ENCODE measurements at places on chromosomes 16 and 17.

GRCh38 chr16:11372073-11372828 lies 27.0 kb downstream of the RMI2 start:
- no peak for DNase-seq

DNA sequence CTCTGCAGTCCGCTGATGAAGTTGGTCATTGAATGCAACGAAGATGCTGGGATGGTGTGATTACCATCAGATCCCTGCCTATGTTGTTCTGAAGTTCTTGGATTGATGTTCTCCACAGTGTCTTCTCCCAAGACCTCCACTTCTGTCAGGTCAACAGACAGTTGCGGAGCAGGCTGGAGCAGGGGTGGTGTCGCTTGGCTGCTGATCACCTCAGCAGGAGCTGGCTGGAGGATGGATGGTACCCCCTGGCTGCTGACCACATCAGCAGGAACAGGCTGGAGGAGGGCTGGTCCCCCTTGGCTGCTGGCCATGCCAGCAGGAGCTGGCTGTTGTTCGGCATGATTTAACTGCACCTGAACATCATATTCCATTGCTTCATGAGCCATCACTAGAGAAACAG lies 5.6 kb downstream of the RFWD3 start:
- no peak for DNase-seq

DNA sequence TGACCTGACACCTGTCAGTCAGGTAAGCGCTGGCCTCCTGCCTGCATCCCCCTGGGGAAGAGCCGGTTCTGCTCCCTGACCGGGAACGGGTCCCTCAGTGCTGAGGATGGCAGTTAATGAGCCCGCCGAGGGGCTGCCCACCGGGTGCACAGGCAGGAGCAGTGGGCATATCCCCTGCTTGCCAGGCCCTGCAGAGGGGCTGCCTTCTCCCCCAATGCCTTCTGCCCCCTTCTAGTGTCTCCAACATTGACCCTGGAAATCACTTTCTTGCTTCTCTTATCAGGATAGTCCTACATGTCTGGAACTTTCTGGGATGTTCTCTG lies 388.5 kb downstream of the SEC14L1 start:
- DNase-seq = no peak

DNA sequence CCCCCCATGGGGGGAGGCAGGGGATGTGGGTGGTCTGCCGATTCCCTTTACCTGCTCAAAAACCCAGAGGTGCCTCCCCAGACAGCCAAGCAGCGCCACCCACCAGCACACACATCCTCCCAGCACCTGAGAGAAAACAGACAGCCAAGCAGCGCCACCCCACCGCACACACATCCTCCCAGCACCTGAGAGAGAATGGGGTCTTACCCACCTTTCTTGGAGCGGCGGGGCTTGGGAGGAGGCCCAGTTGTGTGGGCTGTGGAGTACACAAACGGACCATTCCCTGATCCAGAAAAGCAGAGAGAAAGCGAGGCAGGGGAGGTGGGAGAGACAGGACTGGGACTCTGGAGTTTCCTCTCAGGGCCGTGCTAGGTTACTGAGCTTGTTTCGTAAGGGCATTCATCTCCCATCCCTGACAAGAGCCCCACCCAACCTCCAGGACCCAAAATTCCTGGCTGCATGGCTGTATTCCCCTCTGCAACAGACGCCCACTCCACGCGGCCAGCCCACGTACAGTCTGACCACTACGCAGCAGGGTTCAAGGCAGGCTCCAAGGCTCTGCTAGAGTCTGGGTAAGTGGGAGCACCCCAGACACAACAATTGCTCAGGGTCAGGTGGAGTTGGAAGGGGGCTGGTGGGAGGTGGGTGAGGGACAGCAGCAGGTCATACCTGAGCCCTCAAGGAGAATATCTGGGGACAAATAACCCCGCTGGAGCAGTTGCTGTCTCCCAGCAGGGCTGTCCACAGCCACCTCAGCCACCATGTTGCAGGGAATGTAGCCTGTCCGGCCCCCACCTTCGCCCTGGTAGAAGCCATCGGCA lies 22.3 kb downstream of the TSPOAP1 start:
- no peak for DNase-seq

- DNase-seq = no peak
These were observed 42.4 kb downstream of the SYT17 start for GRCh38 chr16:19210280-19210924.

- DNase-seq = no peak
These were observed 17.0 kb upstream of the TMEM132E start for GRCh38 chr17:34562387-34562786.

DNA sequence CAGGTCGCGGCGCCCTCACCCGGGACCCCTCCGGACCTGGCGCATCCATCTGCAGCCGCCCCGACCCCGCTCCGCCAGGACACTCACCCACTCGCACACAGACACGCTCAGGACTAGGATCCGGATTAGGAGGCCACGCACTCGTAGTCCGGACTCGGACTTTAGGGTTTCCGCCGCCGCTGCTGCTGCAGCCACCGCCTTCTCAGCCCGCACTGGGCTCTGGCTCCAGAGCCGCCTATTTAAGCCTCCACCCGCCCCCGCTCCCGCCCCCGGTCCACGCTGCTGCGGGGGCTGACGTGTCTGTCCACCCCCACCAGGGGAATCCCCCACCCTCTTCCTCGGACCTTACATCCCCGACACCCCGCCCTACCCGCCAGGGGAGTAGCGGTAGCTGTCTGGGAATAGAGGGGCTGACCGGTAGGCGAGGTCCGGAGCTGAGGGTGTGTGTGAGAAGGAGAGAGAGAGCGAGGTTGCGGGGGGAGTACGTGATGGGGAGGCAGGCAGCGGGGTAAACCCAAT lies at the start of gene RRAD:
Gene RRAD, minus strand, starts transcription at position 214 of the 519 bp plus-strand sequence. CDS start 356 bp downstream, outside the sequence.
- no peak for DNase-seq

DNA sequence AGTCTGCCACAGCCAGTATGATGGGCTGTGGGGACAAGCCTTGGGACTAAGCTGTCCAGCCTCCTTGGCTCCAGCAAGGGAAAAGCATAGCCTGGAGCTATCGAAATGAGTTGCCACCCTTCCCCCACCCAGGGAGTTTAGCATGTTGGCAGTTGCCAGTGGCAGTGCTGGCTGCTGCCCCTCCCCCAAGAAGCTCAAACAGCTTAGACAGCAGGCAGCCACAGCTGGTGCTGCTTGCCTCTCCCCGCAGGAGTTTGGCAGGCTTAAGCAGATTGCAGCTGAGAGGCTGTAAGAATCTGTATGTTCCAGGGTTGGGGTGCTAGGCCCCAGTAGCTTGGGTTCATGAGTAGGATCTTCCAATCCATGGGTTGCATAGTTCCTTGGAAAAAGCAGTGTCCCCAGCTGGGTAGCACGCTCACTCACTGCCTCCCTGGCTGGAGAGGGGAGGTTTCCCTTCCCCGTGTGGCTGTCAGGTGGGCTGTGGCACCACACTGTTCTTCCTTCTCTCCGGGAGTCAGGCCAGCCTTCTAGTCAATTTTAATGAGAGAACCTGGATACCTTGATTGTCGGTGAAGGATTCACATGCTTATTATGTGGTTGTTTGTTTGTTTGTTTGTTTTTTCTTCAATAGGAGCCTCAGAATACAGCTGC lies 506.1 kb downstream of the CDH11 start:
- no peak for DNase-seq

GRCh38 chr16:14527411-14528044 lies 102.5 kb downstream of the PARN start:
- DNase-seq = no peak

DNA sequence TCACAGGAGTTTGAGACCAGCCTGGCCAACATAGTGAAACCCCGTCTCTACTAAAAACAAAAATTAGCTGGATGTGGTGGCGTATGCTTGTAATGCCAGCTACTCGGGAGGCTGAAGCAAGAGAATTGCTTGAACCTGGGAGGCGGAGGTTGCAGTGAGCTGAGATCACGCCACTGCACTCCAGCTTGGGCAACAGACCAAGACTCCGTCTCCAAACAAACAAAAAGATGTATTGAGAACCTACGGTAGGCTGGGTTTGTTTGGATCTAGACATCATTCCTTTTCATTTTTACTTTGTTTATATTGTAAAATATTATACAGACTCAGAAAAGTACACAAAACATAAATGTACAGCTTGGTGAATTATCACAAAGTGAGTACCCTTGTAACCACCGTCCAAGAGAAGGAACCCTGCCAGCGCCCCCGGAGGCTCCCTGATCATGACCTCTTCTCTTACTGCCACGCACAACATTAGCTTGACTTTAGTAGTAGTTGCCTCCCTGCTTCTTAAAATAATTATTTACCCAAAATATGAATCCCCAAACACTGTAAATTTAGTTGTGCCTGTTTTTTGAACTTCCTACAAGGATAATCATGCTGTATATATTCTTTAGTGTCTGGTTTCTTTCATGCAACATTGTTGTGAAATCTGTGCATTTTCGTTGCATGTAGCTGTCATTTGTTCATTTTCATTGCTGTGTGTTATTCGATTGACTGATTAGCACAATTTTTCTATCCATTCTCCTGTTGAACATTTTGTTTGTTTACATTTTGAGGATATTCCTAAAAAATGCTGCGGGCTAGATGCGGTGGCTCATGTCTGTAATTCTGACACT lies 56.5 kb downstream of the KSR1 start:
- DNase-seq = no peak

- no peak for DNase-seq
These were observed 23.0 kb downstream of the VAC14 start for GRCh38 chr16:70777973-70778406.

GRCh38 chr17:56358651-56359050 lies 205.4 kb downstream of the ANKFN1 start:
- peak; percentile 78 for DNase-seq

DNA sequence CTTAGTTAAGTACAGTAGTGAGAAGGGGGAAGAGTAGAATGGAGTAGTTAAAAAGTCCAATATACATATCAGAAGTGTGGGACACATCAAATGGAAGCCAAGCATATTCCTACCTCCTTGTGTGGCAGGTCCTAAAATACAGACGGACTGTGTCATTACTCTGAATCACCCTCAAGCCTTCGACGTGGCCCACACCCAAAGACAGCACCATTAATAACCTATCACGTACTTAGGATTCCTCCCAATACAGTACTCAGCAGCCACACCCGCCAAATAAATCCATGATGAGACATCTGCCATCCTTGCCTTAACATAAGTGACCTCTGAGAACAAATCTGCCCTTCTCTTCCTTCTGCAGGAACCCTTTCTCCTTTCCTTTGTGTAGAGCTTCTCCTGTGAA lies 38.9 kb downstream of the UBE2G1 start:
- peak; percentile 10 for DNase-seq

DNA sequence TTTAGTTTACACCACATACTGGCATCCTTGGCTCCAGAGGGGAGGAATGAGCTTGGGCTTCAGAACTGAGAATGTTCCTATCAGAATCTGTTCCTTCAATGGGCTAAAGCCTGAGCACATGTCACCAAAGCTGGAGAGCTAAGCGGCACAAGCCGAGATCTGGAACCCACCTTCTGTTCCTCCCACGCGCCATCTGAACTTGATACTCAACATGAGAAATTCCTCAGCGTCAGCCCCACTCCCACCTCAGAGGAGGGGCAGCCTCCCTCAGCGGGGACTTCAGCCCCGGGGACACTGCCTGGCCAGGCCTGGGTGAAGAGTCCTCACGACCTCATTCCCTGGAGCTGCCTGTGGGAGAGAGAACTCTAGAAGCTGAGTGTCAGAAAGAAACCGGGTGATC lies 22.8 kb upstream of the SLC47A1 start:
- DNase-seq = no peak

DNA sequence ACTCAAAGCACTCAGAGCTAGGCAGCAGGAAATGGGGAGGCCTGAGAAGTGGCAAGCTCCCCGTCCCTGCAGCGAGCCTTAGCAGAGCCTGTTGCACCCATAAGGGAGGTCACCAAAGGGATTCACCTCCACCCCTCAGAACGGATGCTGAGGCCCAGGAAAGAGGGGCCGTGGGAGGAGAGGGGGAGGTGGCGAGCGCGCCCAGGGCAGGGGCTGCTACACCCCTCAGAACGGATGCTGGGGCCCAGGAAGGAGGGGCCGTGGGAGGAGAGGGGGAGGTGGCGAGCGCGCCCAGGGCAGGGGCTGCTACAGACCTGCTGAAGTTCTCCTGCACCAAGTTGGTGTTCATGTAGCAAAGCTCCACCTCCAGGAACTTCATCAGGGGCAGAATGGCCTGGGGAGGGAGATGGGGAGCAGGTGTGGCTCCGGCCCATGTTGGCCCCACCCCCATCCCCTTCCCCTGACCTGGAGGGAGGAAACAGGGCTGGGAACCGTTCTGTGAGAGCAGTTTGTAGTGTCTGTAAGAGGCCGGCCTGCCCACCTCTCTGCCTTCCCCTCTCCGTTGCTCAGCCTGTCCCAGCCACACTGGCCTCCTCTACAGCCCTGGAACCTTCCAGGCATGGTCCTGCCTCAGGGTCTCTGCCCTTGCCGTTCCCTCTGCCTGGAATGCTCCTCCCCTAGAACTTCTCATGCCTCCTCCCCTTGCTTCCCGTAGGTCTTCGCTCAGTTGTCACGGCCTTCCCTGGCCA lies 11.4 kb downstream of the UNC13D start:
- no peak for DNase-seq

- no peak for DNase-seq
These were observed 39.6 kb downstream of the STX8 start for GRCh38 chr17:9536061-9536460.

DNA sequence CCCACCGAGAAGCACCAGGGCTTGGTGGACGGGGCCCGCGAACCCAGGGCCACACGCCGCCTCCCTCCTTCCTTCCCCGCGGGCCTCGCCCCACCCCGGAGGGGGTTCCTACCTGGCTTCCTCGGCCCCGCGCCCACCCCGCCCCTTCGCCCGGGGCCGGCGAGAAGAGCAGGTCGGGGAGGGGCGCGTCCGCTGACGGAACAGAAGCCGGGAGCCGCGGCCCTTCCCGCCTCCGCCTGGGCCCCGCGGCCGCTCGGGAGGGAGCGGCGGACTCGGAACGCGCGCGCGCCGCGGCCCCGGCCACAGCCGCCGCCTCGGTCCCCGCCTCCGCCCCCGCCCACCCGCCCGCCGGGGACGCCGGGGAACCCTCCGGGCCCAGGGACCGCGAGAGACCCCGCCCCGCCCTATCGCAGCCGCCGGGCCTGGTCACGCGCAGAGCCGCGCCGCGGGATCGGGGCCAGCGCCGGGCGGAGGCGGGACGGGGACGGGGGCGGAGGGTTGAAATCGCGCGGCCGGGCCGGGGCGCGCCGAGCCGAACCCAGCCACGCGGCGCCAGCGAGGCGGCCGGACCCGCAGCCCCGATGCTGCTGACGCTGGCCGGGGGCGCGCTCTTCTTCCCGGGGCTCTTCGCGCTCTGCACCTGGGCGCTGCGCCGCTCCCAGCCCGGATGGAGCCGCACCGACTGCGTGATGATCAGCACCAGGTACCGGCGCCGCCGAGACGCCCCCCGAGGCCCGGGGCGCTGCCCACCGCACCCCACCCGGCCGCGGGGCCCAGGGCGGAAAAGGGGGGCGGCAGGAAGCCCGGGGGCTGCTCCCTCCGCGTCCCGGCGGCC lies at the start of gene TLCD3A:
Gene TLCD3A, plus strand, starts transcription at position 530 of the 835 bp plus-strand sequence. Its CDS starts 52 bp downstream, at position 582.
- peak; percentile 71 for DNase-seq

GRCh38 chr17:81481073-81481799 lies 31.4 kb downstream of the ACTG1 start:
- no peak for DNase-seq

GRCh38 chr16:89600956-89601355 lies 12.5 kb upstream of the DPEP1 start:
- DNase-seq = no peak

Measured in urothelium cell line (cell line).